ENCODE measurements at places on chromosomes 2 and 18. TPM values are rescaled to one million over a fixed set of nuclear protein-coding genes. Genes with fewer than 3 reads are reported as not detected.

The SCN3A gene
- 0.39 TPM for polyA plus RNA-seq

- DNase-seq = no peak
These were observed 52.6 kb downstream of the ITGB1BP1 start for GRCh38 chr2:9370746-9371145.

The PLB1 gene
- 0.82 TPM for polyA plus RNA-seq

The NOSTRIN gene
- polyA plus RNA-seq = 8.6 TPM

- DNase-seq = no peak
These were observed 1.3 kb upstream of the PRSS56 start for GRCh38 chr2:232518844-232519243.

GRCh38 chr2:151049746-151050145 is 211.9 kb downstream of the RBM43 start:
- DNase-seq = no peak

The UGT1A4 gene
- not detected for polyA plus RNA-seq

GRCh38 chr2:191959209-191959608 is 112.3 kb upstream of the CAVIN2 start:
- DNase-seq = no peak

The TNFAIP6 gene
- polyA plus RNA-seq = 1.7 TPM

The ATIC gene
- 72.8 TPM for polyA plus RNA-seq

- DNase-seq = no peak
These were observed 828.0 kb upstream of the CDH2 start for GRCh38 chr18:29004921-29005320.

DNA sequence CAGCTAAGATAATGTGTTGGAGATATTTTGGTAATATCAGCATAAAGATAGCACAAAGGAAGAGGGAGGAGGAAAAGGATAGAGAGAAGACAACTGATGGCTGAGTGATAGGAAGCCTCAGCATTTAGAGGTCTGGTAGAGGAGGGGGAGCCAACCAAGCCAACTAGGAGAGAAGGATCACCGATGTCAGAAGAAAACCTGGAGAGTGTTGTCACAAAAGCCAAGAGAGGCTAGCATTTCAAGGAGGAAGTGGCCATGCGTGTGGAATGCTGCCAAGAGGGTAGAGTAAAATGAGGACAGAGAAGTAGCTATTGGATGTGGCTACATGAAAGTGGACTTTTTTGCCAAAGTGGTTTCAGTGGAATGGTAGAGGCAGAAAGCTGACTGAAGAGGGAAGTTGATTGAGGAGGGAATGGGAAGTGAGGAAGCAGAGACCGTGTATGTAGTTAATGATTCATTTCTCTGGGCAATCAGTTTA is 34.3 kb downstream of the LCLAT1 start:
- DNase-seq = no peak

The STK16 gene
- polyA plus RNA-seq = 31.6 TPM

GRCh38 chr2:137369106-137369505 is 595.2 kb upstream of the HNMT start:
- no peak for DNase-seq

The UGT1A3 gene
- polyA plus RNA-seq = not detected

DNA sequence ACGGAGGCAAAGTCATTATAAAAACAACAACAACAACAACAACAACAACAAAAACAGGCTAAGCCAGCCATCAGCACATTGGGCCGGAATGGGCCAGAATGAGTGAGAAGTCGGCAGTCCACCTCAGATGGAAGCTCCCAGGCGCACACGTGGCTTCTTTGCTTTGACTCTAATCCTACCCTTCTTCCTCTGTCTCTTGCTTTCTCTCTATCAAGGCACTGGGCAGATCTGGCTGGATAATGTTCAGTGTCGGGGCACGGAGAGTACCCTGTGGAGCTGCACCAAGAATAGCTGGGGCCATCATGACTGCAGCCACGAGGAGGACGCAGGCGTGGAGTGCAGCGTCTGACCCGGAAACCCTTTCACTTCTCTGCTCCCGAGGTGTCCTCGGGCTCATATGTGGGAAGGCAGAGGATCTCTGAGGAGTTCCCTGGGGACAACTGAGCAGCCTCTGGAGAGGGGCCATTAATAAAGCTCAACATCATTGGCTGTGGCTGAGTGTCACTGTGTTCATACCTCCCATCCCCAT is 52.2 kb downstream of the MARCO start:
- DNase-seq = no peak

The CYRIA gene
- polyA plus RNA-seq = 0.95 TPM

DNA sequence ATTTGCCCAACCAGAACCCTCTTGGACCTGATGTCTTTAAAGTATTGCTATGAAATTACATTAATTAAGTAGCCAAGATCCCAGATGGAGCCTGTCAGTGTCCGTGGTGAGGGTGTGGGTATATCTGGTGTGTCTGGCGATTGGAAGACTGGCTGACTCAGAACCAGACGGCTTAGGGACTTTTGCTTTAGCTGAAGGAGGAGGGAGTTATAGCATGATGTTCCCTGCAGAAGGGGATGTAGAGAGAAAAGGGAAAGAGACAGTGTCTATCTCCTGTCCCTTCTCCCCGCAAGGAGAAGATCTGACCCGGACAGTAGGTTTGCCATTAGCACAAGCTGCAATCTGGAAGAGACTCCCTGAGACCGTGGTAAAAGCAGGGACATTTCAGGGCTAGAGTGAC is 60.6 kb downstream of the POU3F3 start:
- DNase-seq = no peak

- no peak for DNase-seq
These were observed 1275.2 kb upstream of the CRIM1 start for GRCh38 chr2:35080231-35080910.

DNA sequence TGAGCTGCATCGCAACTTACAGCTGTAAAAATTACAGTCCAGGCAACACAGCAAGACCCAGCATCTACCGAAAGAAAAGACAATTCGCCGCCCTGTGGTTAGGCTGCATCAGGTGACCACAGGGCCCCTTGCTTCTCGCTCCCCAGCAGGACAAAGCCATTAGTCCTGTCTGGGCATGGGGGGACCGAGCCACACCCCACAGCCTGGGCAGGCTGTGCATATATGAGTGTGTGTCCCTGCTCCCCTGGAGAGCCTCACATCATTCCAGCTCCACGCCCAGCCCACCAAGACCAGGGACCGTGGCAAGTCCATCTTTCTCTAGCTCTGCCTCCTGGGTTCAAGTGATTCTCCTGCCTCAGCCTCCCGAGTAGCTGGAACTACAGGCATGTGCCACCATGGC is 33.9 kb downstream of the SNORC start:
- DNase-seq = no peak

GRCh38 chr18:48351216-48352050 is 57.8 kb downstream of the ZBTB7C start:
- DNase-seq = no peak

DNA sequence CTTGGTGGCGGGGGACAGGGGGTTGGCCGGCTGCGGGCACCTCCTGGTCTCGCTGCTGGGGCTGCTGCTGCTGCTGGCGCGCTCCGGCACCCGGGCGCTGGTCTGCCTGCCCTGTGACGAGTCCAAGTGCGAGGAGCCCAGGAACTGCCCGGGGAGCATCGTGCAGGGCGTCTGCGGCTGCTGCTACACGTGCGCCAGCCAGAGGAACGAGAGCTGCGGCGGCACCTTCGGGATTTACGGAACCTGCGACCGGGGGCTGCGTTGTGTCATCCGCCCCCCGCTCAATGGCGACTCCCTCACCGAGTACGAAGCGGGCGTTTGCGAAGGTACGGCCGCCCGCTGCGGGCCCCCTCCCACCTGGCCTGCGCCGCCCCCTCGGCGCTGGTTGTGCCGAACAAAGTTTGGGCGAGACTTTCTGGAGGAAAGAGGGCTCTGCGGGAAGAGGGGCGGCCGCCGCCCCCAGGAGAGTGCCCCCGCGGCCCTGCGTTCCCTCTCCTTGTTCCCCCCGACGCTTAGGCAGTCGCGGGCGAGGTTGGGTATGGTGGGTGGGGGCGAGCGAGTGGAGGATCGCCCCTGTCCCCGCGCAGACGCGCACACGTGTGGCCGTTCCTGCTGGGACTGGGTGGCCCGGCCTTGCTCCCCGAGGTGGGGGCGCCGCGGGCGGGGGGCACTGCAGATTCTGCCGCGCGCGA is 866 bp downstream of the CRIM1 start:
- DNase-seq = peak; percentile 78

The ERMN gene
- polyA plus RNA-seq = 0.08 TPM

- no peak for DNase-seq
These were observed 27.0 kb upstream of the ACVR1 start for GRCh38 chr2:157903151-157903550.

DNA sequence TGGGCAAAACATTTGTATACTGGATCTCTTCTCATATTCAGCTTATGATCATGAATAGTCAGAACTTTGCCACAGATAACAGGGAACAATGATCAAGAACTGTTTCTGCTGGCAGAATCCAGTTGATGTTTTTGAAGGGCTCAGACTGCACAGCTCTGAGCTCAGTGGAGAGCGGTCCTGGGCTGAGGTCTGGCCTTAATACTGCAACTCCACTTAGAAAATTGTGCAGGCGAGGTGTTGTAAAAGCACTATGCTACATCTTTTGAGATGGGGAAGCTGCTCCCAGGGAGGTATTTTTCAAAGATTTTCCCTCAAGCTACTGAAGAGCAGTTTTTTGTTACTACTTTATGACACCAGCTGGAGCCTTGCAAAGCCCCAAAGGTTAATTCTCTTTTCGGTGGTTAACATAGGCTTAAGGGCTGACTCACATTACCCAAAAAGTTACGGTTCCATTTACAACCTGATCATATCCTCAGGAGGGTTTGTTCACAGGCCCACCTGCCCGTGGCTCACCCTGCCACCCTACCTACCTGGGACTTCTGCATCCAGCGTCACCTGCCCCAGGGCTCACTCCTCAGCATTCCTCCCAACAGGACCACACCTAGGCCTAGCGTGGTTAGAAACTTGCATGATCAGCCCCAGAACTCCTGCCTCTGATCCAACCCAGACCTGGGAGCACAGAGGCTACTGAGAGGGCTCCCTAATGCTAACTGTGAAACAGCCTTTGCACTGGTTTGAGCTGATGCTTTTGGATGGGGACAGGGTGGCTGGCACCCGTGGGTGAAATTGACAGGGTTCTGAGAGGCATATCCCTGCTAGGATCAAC is 114.4 kb downstream of the NCK2 start:
- DNase-seq = no peak

GRCh38 chr18:9707381-9708056 is 582 bp upstream of the RAB31 start:
- no peak for DNase-seq

DNA sequence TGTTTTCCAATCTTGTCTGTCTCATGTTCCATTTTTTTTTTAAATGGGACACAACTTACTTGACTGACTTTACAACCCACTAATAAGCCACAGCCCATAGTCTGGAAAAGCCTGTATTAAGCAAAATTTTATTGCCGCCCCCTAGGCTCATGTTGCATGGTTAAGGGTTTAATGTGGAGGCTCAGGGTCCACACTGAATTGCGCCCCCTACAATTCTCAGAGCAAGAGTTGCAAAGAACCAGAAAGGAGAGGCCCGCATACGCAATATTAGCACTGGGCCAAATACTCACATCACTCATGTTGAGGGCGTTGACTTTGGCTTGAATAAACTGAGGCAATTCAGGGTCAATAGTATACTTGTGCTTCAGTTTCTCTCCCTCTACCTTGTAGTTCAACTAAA is 65.5 kb downstream of the NEB start:
- no peak for DNase-seq

DNA sequence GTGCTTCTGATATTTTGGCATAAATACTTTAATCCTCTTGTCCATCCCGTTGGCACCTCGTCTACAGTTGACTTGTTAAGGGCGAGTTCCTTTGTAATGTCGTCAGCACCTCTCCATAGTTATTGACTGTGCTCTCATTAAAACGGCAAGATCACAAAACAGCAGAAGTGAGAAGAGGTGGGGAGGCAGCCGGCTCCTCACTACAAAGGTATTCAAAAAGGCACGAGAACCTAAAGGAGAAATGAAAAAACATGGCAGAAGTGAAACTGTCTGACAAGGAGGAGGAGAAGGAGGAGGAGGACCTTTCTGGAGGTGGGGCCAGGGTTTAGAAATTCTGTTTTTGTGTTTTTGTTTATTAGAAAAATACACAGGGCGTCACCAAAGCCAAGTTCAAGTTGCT is 235.6 kb downstream of the BCL11A start:
- DNase-seq = no peak

The ABCB11 gene
- polyA plus RNA-seq = not detected

DNA sequence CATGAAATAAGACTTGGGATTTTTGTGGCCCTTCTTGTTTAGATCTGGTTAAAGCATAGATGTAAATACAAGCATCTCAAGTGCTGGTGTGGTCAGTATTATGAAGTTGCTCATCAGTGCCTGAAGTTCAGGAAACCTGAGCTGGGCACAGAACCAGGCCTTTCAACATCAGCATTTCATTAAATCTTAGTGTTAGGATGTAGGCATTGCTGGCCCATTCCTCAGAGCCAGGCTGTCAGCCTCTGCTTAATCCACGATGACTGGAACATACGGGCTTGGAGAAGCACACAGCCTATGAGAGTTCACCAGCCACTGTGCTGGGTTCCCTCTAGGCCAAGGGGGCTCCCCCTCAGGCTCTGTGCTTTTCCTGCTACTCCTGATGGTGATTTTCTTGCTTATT is 270.2 kb downstream of the EN1 start:
- DNase-seq = no peak

DNA sequence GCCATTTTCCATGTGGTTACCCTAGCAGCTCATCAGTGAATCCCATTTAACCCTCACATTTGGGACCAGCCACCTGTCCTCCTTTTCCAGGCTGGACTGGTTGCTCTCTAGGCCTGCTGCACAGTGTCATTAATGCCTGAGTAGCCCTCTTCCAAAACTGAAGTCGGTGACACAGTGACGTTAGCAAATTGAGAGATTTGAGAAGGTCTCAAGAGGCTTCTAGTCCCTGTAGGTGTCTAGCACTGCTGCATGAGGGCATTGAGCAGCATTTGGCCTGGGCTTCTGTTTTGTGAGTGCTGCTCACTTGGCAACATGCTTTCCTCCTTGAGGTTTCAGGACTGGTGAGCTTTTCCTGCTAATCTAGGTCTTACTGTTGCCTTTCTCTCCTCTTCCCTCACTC is 36.7 kb downstream of the PKP4 start:
- DNase-seq = no peak

The SERPINB3 gene
- not detected for polyA plus RNA-seq

The LYPD6 gene
- polyA plus RNA-seq = 0.04 TPM

GRCh38 chr2:199467066-199467822 is 9.5 kb upstream of the SATB2 start:
- DNase-seq = no peak

The GPR17 gene
- 0.26 TPM for polyA plus RNA-seq

DNA sequence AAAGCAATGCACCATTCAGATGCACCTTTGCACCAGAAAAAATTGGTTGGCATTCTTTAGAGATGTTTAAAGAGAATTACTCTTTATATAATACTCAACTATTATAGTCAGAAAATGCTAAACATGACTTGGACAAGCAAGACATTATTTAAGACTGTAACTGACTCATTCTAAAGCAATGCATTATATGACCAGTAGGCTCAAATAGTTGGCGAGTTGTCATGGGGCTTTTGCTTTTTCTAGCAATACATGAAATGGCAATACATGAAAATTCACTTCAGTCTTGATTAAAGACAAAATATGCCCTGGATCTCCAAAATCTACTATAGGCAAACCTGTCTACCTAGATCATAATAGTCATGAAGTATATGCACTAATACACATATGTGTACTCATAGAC is 216.9 kb upstream of the VWC2L start:
- DNase-seq = no peak

- DNase-seq = no peak
These were observed 225.7 kb downstream of the TMX3 start for GRCh38 chr18:68489013-68489792.

The VWA3B gene
- 0.12 TPM for polyA plus RNA-seq

The CLEC4F gene
- polyA plus RNA-seq = 0.46 TPM

- DNase-seq = no peak
These were observed 91.7 kb downstream of the DYSF start for GRCh38 chr2:71544919-71545571.

The GCC2 gene
- polyA plus RNA-seq = 6.4 TPM

The CACNB4 gene
- 0.11 TPM for polyA plus RNA-seq

The SLC30A3 gene
- 9.2 TPM for polyA plus RNA-seq

All from heart left ventricle (tissue), 16 donors.